Psoas muscle (tissue), 8 donors: ENCODE measurements at places on chromosomes 7 and 10. TPM values are rescaled to one million over a fixed set of nuclear protein-coding genes. Genes with fewer than 3 reads are reported as not detected.

The DRGX gene
- polyA plus RNA-seq = not detected

The PPP2R2D gene
- polyA plus RNA-seq = 25.7 TPM

The STEAP1B gene
- polyA plus RNA-seq = 0.24 TPM

The ENO4 gene
- polyA plus RNA-seq = not detected

The ACBD7 gene
- polyA plus RNA-seq = 0.06 TPM
